ENCODE measurements at places on chromosomes 1 and 21.

DNA sequence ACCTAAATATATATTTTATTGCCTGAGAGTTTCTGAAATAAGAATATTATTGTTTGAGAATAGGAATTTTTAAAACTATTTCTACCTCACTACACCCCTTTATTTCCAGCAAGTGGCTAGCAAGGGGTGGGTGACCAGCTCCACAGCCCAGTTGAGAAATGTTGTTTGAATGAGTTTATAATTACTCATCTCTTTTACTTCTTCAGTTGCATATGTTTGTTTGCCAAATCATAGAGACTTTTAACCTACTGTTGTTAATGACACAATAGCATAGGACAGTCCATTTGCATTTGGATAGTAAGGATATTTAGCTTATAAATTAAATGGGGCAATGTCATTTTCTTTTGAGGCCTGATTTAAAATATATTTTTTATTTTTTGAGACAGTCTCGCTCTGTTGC lies 127.8 kb downstream of the NRDC start:
- no peak for DNase-seq

DNA sequence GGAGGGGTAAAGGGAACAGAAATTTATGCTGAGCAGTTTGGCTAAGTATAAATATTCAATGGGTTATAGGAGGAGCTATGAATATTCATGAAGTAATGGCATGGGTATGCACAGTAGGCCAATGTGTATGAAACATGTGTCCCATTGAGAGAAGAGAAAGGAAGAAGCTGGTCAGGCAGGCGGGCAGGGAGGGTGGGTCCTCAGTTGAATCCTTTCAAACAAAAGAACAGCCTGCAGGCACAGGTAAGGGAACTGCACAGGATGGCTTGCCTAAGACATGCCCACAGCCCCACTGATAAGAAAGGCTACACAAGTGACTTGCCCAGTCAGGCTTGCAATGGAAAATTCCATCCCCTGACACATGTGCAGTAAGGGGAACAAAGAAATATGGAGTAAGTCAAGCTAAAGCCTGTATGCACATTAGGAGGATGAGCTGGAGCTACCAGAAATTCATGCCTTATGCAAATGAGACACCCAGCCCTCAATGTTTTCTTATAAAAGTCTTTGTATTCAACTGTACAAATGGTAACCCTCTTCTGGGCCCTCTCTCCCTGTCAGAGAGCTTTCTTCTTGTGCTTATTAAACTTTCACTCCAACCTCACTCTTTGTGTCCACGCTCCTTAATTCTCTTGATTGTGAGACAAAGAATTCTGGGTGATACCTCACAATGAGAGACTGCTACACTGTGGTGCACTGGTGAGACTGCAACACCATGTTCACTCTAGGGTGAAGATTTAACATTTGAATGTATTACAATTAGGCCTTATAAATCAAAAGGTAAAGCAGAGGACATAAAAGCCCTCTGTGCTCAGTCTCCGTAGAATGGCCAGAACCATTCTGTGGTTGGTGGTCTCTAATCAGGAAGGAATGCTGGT lies 96.5 kb downstream of the ATP1B1 start:
- DNase-seq, result no peak

DNA sequence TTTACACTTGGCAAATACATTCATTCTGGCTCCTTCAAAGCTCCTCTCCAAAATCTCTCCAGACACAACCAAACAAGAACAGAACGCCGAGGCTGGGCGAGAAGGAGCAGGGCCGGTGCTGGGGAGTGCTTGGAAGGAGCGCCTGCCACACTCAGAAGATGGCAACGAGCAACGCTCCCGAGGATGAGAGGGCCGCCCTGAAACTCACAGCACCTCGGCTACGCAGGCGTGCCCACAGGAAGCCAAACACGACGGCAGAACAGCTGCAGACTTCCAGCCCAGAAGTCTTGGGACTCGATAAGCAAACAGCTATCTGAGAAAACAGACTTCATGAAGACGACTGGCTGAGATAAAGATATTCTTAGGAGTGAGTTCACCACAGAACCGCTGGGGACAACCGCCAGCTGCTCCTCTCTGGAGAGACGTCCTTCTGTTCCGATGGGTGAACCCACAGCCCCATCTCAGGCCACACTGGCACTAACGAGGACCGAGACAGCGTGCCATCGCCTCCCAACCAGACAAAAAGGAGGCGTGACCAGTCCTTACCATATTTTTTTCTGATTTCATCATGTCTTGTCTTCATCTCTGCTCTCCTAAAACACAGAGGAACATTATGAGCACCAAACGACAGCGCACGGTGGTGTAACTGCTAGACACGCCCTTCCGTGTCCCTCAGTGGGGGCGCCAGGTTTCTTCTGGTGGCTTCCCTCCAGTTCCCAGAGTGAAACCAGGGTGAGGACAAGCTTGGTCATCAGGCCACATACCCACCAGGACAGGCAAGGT lies 18.6 kb downstream of the PTTG1IP start:
- DNase-seq, result no peak

- DNase-seq, result no peak
These were observed 17.5 kb downstream of the CSDE1 start for GRCh38 chr1:114740331-114740730.

- DNase-seq, result no peak
These were observed 18.8 kb downstream of the KYAT3 start for GRCh38 chr1:88973520-88974137.

DNA sequence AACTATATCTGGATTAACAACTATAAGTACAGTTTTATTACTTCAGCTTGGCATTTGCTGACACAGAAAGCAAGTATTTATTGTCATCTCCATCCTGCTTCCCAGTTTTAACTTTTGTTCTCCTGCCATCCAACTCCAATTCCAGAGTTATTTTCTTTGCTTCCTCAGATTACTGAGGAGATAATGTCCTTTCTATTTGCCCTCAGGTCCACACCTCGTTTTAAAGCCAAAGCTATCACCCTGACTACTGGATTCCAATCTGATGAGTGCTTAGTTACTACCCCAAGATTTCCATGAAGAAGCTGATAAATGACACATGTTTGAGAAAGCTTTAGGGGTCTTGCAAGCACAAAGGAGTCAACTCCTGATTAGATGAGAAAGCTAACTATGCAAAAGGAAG lies 25.2 kb downstream of the ACKR1 start:
- no peak for DNase-seq
